ENCODE measurements at places on chromosomes 7 and 10. TPM values are rescaled to one million over a fixed set of nuclear protein-coding genes. Genes with fewer than 3 reads are reported as not detected.

Gene BAIAP2L1
- 19.3 TPM for total RNA-seq

Gene PRKG1
- total RNA-seq, result 1.7 TPM

Gene RAMP3
- total RNA-seq, result 0.66 TPM

Gene GBX1
- not detected for total RNA-seq

Gene RNF32
- total RNA-seq, result 0.47 TPM

Gene CYP3A4
- total RNA-seq, result 0.05 TPM

Gene RHBDD2
- 92.7 TPM for total RNA-seq

Gene ARHGEF5
- total RNA-seq, result 3.3 TPM

Gene SPDYE1
- total RNA-seq, result not detected

Gene MMRN2
- not detected for total RNA-seq

Gene PIK3CG
- total RNA-seq, result not detected
